Iris pigment epithelial cell (primary cell): ENCODE measurements at places on chromosomes 3 and 15.
A peak's percentile ranks its signal among the peaks of the same experiment; 100 is the strongest.

GRCh38 chr15:89007989-89008388 is 80.3 kb upstream of the ABHD2 start:
- no peak for DNase-seq

GRCh38 chr3:157938154-157938779 is 168.0 kb downstream of the SHOX2 start:
- peak; percentile 83 for DNase-seq

- DNase-seq, result no peak
These were observed 624.8 kb upstream of the LMCD1 start for GRCh38 chr3:7876741-7877297.

DNA sequence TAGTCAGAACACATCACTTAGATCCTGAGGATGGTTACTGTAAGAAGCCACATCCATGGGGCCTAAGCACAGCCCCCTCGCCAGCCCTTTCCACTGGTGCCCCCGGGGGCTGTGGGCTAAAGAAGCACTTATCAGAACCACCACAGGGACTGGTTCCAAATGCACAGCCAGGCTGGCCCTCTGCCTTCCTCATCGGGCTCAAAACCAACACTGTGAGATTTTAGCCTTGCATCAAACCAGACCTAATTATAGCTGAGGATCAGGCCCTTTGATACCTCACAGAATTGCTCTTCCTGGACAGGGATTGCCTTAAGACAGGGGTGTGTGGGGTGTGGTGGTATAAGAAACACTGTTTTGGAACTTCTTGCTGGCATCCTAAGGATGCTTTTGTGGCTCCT is 23.7 kb downstream of the SRPRB start:
- DNase-seq, result no peak

DNA sequence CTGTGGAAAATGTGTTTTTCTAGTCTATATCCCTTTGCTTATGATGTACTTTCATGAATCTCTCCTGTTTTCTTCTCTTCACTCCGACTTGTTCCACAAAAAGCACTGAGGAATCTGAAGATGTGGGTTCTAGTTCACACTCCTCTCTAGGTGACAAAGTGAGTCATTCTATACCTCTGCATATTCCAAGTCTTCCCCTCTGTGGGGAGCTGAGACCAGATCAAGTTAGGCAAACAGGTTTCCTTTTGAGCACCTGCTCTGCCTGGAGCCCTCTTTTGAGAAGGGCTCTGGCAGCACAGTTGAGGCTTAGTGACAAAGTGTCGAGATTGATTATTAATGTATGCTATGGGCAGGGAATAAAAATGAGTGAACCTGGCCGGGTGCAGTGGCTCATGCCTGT is 82.4 kb upstream of the VGLL4 start:
- DNase-seq, result no peak

- peak; percentile 85 for DNase-seq
These were observed 62.8 kb upstream of the HERC1 start for GRCh38 chr15:63896336-63897115.

- DNase-seq, result peak; percentile 72
These were observed 193.9 kb upstream of the UBE2E1 start for GRCh38 chr3:23611737-23612295.

DNA sequence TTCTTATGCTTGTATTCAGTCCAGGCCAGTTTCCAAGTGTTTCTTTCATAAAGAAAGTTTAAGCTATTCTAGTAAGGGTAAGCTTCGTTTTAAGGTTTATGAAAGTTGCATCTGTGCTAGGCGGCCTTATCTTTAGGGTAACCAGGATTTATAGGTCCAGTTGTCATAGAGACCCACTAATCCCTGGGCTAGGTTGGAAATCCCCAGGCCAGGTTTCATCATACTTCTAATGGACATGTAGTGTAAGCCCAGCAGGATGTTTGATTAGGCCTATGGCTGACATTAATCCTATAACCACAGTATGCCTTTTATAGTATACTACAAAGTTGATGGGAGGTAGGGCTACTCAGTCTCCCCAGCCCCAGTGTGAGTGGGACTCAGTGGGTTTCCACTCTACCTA is 312.4 kb downstream of the CACNA2D3 start:
- no peak for DNase-seq

- DNase-seq, result no peak
These were observed 12.8 kb downstream of the NXPE3 start for GRCh38 chr3:101791778-101792177.
